ENCODE measurements at places on chromosomes 1 and 21.

DNA sequence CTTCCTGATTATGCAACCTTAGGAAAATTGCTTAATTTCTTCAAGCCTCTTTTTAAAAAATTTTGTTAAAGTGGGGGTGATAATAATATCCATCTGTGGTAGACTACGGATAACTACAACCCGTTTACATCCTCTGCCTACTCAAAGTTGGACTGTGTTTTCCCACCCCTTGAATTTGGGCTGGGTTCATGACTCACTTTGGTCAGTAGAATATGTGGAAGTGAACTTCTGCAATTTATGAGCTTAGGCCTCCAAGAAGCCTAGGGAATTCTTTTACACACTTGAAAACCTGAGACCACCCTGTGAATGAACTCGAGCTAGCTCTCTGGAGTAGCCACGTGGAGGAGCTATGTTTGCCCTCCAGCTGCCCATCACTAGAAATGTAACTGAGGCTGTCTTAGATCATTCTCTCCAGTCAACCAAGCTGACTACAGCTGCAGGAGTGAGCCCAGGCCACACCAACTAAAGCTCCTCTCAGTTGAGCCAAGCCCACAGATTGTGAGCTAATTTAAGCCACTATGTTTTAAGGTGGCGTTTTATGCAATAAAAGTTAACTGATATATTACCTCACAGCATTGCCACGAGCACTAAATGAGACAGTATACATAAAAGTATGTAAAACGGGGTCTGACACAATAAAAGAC is 29.6 kb upstream of the CACHD1 start:
- no peak for DNase-seq

DNA sequence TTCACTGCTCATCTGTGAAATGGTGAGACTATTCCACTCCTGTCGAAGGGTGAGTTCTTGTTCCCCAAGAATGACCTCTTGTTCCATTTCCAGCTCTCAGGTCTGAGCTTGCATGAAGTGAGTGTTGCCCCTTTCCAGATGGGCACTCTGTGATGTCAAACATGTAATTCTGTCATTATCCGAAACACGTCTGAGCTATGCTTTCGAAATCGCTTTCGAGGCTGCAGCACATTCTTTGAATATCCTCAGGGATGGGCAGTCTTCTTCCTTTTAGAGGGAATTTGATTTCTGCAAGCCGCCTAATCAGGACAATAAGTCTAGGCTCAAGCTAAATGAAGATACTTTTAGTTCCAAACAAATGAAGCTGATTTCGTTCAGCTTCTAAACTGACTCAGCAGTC is 15.1 kb downstream of the NFASC start:
- no peak for DNase-seq

GRCh38 chr1:229227298-229227919 is 43.5 kb upstream of the RAB4A start:
- DNase-seq = no peak

GRCh38 chr1:206924592-206925105 is 2.9 kb upstream of the FCMR start:
- no peak for DNase-seq

DNA sequence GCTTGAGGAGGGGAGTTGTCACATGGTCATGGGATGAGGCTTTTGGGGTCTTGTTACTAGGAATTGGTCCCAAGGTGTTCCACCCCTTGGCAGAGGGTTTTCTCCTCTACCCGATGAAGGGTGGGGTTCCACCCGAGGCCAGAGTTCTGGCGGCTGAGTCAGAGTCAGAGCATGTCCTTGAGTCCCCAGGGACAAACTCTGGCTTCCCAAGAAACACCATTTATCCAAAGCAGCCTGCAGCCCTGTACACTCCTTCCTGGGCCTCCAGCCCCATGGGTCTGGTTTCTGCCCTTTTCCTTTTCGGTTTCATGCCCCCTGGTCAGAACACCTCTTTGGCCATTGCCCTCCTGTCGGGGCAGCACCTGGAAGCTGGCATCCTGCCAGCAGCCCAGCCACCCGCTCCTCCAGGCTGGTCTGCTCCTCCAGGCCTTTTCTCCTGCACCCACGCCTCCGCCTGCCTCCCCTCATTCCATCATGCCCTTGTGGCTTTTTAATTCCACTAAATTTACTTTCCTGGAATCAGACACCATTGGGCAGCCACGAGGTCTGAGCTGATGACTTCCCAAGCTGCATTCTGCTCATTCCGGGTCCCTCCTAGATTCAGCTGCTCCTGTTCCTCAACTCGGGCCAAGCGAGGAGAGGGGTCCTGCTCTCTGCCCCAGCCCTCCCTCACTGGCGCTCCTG is 301.7 kb upstream of the VAMP3 start:
- DNase-seq = no peak

DNA sequence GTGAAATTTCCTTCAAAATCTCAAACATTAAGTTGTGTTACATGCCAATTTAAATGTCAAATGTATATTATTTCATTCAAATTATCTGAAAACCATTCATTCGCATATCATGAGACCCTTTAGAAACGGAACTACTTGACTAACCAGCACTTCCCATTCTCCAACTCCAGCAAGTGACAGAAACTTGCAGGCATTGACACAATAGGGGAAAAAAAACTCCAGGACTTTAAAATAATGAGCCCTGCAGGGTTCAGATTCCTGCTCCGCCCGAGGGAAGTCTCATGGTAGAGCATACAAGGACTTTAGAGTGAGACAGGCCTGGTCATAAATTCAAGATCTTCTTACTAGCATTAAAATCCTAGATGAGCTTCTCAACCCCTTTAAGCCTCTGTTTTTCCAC is 138.9 kb downstream of the NR5A2 start:
- DNase-seq = no peak

DNA sequence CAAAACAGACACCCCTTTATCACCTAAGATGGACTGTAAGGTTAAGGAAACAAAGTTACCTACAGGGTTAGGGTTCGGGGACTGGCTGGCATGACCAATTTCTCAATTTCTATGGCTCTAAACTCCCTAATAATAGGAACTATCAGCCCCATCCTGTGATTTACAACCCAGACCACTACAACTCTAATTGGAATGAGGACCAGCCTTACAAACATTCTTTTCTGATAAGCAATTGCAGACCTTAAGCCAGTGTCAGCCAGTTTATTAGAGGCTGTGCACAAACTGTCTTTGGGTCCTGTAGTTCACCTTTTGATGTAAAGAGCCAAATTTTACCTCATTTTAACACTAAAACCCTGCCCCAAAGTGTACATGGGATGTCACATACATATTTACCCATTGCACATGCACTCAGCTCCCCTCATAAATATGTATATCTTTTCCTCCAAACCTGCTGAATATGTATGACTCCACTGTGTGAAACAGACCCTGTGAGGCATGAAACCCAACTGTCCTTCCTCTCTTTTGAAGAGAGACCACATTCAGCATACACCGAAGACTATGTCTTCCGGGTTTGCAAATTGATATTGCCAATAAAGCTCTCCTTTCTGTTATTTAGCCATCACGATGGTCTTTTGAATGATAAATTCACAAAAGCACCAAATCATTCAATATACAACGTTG is 7.3 kb upstream of the APP start:
- DNase-seq = no peak

DNA sequence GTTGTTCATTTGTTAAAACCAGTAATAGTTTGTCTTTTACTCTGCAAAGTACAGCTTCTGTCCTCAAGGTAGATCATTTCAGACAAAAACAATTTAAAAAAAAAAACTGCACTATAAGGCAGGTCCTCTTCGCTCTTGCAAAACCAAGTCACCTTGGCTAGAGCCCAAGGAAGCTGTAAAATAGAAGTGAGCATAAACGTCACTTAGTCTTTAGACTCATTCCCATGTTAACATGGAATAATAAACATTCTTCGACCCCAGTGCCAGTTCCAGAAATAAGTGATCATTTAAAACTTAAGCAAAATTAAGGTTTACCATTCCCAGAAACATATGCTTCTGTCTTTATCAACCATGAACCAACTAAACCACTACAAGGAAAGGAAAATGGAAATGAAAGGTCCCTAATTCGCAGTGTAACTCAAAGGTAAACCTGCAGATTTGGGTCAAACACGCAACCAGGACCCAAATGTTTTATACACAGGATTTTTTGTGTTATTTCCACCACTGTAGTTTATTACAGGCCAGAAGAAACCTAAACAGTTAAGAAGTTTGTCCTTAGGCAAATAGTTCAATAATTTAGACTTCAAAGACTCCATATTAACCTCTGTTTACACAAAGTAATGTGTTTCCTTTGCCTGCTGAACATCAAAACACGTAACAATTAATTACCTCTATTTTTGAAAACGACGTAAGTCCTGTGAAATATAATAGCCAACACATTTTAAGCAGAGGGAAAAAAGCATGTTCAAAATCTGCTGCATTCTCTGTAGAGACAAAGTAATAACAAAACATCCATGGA is 54.6 kb downstream of the TGFBR3 start:
- no peak for DNase-seq

DNA sequence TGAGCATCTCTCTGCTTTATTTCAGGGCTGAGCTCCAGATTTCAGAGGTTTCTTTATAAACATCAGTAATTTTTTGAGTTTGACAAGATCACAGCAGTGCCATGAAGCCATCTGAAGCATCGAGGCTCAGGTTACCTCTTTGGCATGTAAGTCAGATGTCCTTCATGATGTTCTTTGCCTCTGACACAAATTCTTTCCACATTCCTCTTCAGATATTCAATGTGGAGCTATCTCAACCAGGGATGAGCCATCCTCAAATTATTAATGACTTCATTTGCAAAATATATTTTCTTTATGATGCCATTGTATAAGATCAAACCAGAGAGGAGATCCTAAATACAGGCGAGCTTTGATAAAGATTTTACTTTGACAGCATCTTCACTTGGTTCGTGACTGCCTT is 256.7 kb downstream of the COL11A1 start:
- no peak for DNase-seq

GRCh38 chr1:167429612-167430011 is 88.7 kb downstream of the CD247 start:
- no peak for DNase-seq

GRCh38 chr1:229822026-229822425 is 196.0 kb downstream of the URB2 start:
- DNase-seq = no peak

DNA sequence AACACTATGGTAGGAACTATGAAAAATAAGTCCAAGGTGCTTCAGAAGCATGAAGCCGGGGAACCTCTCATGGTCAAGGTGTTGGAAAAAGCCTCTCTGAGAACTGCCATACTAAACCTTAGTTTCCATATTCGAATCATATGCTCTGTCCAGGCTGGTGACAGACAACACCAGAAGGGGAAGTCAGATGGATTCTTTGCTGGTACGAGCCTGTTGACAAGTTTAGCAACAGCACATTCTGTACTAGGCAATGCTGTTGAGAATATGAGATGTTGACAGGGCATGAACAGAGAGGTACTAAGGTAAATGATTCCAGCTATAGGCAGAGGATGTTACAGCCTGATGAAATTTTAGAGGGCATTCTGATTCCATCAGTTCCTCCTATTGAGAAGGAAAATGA is 461.3 kb upstream of the ZRANB2 start:
- no peak for DNase-seq

GRCh38 chr1:64744492-64745180 is at the start of gene RAVER2:
Gene RAVER2 (plus strand): TSS chr1:64745075. CDS start chr1:64745173, 98 bp downstream.
- DNase-seq = no peak

GRCh38 chr1:18989176-18989799 is 32.8 kb upstream of the IFFO2 start:
- no peak for DNase-seq

- DNase-seq = no peak
These were observed 17.0 kb downstream of the MARK1 start for GRCh38 chr1:220544901-220545303.

GRCh38 chr1:100267284-100267683 is 1.3 kb downstream of the RTCA start:
- DNase-seq = no peak

DNA sequence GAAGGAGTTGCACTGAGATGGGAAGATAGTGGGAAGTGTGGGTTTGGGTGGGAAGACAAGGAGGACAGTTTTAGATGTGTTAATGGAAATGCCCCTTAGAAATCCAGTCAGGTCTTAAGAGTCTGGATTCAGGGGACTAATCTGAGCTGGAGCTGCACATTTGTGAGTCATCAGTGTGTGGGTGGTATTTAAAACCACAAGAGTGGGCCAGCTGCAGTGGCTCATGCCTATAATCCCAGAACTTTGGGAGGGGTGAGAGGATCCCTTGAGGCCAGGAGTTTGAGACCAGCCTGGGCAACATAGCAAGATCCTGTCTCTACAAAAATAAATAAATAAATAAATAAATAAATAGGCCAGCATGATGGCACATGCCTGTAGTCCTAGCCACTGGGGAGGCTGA is 40.9 kb upstream of the SLC6A9 start:
- no peak for DNase-seq

GRCh38 chr1:36920371-36920770 is 113.9 kb downstream of the GRIK3 start:
- no peak for DNase-seq

- DNase-seq = peak; percentile 97
These were observed 24.0 kb upstream of the ADARB1 start for GRCh38 chr21:45050345-45050796.

GRCh38 chr21:36800734-36801133 is 101.8 kb downstream of the SIM2 start:
- no peak for DNase-seq

DNA sequence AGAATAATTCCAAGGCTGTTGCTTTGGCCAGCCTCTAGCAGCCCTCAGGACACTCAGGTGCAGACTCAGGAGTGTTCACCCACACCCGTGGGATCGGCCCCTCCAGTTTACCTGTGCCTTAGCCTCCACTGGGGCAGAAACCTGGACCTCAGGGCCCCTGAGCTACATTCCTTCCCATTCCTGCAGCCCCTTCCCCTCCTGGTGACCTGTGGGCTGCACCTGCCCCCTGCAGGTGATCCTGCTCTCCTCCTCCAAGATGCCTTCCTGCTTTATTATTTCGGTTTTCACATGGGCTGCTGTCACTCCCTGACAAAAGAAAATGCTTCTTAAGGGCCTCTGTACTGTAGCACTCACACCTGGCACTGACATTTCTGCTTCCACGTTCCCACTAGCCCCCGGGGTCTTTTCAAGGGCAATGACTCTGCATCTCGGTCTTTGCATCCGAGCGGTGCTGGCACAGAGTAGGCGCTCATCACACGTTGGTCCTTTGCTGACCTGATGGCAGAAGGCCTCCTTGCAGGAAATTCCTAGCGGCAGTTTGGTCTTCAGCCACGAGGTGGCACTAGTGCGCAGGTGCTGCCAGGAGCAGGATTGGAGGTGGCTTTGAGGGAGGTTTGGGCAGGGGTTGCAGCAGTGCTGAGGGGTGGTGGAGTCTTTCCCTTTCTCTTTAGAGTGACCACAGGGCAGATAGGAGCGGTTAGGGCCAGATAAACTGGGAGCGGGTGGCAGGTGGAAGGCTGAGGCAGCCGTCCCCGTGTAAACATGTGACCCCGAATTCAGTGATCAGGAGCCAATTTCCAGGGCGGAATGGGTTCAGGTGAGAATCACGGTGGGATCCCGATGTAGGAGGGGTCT is 25.3 kb upstream of the ETV3 start:
- DNase-seq = no peak

All from brain pericyte (primary cell).